Hematopoietic multipotent progenitor cell (in vitro differentiated cells): ENCODE measurements at places on chromosomes 16 and 17. TPM values are rescaled to one million over a fixed set of nuclear protein-coding genes. Genes with fewer than 3 reads are reported as not detected.
A peak's percentile ranks its signal among the peaks of the same experiment; 100 is the strongest.

DNA sequence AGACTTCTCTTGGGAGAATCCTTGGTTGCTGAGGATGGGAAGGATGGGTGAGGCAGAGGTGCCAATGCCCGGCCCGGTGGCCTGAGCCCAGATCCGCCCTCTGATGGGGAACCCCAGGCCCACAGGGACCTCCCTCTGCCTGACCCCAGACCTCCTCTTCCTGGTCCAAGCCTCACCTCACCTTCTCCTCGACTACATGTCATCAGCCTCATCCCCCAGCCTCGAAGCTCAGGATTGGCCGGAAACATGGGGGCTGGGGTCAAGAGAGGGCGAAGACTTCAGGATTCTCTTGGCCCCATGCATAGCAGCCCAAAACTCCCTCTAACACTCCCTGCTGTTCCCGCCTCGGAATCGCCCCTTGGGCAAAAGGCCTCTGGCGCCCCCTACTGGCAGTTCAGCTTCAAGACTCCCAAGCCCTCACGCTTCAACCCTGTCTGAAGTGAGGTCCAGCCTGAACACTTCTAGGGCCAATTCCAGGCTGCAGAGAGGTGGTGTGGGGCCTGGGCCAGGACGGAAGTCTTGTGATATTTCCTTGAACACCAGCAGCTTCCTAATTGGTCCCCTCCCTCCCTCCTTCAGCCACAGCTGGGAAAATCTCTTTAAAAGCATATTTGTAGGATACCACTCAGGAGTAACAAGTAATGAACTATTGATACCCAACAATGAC is 47.2 kb downstream of the ARHGAP27 start:
- DNase-seq: peak; percentile 80

DNA sequence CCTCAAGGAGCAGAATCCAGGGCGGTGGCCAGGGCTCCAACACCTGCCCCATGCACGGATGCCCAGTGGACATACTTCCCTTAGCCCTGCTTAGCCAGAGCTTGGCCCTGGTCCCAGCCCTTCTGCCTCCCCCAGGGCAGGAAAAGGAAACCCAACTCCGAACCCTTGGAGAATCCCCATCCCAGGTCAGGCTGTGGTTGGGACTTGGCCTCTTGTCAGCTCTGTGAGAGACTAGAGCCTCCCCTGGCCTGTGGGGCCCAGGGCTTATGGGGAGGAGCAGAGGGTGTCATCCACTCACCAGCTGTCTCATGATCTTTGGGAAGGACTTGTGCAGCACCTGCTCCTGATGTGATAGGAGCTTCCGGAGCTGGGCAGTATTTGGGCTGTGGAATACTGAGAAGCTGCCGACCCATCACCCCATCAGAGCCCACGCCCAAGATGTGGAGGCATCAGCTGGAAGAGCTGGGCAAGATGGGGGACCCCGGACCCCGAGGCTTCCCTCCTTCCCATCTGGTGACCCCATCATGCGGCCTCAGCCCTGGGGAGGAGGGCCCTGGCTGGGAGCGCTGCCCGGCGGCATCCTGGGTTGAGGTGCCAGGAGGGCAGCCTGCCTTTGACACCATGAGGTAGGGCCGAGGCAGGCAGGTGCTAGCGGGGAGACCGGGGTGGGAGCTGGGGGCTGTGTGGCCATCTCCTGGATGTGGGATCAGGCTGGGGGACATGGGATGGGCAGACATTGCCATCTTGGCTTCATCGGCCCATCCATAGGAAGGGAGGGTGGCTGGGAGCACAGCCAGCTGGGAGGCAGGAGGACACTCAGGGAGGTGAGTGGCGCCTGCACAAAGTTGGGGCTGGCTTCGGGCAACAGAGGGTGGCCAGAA is 45.1 kb downstream of the TNFRSF13B start:
- DNase-seq: no peak

- DNase-seq: no peak
Measured at GRCh38 chr16:80040814-80041213, 440.3 kb upstream of the MAF start.

GRCh38 chr16:22751104-22751667 is 62.8 kb upstream of the HS3ST2 start:
- DNase-seq: no peak

DNA sequence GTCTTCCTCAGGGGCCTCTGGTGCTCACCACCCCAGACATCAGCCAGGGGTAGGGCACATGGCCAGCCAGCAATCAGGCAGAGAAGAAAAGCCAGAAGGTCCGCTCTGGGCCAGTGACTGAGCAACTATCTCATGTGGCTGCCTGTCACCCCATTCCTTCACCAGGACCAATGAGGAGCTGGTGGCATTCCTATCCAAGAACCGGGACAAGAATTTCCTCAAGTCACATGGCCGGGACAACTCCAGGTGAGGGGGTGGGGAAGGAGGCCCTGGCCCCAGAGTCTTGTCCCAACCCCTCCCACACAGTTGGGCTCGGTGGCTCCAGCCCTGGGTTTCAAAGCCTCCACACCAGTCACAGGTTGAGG is 9.4 kb downstream of the XYLT2 start:
- DNase-seq: no peak

DNA sequence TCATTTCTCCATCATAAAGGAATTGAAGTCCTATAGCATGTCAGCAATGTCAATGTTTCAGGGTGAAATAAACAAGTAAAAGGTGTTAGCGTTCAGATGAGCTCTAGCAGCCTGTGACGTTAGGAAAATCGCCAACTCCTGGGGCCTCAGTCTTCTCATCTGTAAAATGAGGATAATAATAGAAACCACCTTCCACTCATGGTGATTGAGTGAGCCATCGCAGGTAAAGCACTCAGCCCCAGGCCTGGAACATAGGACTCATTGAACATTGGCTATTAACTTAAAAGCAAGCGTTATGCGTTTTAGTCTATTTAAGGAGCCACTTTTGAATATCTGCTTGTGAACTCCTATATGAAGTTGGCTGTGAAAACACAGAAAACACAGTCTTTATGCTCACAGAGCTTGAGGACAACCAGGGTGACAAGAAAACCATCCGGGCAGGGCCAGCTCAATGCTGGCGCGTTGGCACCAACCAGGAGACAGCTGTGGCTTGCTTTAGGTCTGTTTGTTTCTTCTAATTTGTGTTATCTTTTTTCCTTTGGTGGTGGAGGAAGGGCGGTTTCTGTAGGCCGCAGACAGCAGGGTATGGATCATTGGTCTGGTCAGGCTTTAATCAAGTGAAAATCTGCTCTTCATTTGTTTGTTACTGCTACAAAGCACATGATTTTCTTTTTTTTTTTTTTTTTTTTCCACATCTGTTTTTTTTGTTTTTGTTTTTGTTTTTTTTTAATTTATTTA is 35.7 kb upstream of the MED9 start:
- DNase-seq: no peak

DNA sequence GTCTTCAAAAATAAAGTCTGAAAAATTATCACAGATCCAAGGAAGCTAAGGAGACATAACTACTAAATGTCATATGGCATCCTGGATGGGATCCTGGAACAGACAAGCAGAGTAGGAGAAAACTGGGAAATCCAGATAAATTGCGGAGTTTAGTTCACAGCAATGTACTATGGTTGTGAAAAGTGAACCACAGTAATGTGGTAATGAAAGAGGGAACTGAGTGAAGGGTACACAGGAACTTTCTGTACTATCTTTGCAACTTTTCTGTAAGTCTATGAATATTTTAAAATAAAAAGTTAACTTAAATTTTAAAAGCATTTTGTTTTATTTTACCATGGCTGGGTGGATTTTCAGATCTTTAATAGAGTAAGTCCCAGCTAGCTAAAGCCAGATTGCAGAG is 16.3 kb downstream of the SLFN12L start:
- no peak for DNase-seq

Gene IRF8
- total RNA-seq: 19.7 TPM

Gene GAS2L2
- total RNA-seq: 0.54 TPM

Gene MT3
- not detected for total RNA-seq

Gene CNGB1
- not detected for total RNA-seq

Gene ASGR1
- 7.3 TPM for total RNA-seq
